MCF 10A (cell line): ENCODE measurements at places on chromosomes 2 and 18.

DNA sequence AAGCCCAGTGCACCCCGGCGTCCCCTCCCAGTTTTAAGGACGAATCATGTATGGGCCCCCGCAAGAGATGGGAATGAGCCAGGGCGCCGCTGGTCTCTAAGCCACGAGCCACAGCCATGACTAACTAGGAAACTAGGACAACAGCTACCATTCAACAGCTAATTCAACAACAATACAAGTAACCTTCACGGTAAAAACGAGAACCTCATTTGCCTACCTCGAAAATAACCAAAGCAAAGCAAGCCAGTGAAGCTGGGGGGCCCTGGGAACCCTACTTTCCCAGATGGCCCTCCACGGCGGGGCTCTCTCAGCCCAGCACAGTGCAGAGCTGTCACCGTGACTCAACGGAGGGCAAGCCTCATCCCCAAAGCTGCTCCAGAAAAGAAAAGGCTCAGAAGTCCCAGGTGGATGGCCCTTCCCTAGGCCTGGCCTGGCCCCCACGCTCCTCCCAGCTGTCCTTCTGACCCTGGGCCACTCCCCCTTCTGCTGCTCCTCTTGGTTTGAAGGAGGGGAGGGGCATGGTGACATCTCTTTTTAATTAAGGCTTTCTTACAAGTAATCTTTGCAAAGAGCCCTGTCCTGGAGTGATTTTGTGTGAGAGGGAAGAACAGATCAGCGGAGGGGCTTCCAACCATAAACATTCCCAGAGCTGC, 126.3 kb downstream of the HDAC4 start:
- H3K4me3 ChIP-seq = peak overlapping the region; percentile 56
- peak overlapping the region; percentile 87 for H3K27ac ChIP-seq
- H3K4me1 ChIP-seq = peaks cover 45% of the 10 kb centered on the region
- peak; percentile 85 for DNase-seq
- no peaks in the 10 kb centered on the region for H3K27me3 ChIP-seq
- H3K36me3 ChIP-seq = peaks cover 6% of the 10 kb centered on the region

GRCh38 chr2:65291216-65292105, 63.8 kb downstream of the ACTR2 start:
- H3K27ac ChIP-seq = no peak overlapping the region
- no peaks in the 10 kb centered on the region for H3K27me3 ChIP-seq
- no peaks in the 10 kb centered on the region for H3K36me3 ChIP-seq
- no peak for DNase-seq

DNA sequence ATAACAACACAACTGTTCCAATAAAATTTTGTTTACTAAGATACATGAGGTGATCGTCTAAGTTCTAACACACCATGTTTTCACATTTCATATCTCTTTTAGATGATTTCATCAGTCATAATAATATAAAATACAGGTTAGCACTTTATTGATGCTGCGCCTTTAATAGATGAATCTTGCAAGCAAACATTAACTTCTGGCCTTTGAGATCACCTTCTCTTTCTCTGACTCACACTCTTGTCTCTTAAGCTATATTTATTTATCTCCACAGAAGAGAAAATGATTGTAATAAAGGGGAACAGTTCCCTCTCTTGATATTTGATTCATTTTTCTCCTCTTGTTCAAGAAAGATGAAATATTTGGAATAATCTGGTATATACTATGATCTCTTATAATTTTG, 603.3 kb upstream of the POU3F3 start:
- H3K4me1 ChIP-seq = no peaks in the 10 kb centered on the region
- no peak for DNase-seq
- peaks cover 39% of the 10 kb centered on the region for H3K27me3 ChIP-seq
- H3K36me3 ChIP-seq = peaks cover 5% of the 10 kb centered on the region
- no peak overlapping the region for H3K27ac ChIP-seq

- peaks cover 11% of the 10 kb centered on the region for H3K4me1 ChIP-seq
- no peaks in the 10 kb centered on the region for H3K27me3 ChIP-seq
These were observed 1224.8 kb upstream of the ZEB2 start for GRCh38 chr2:145744541-145745386.

DNA sequence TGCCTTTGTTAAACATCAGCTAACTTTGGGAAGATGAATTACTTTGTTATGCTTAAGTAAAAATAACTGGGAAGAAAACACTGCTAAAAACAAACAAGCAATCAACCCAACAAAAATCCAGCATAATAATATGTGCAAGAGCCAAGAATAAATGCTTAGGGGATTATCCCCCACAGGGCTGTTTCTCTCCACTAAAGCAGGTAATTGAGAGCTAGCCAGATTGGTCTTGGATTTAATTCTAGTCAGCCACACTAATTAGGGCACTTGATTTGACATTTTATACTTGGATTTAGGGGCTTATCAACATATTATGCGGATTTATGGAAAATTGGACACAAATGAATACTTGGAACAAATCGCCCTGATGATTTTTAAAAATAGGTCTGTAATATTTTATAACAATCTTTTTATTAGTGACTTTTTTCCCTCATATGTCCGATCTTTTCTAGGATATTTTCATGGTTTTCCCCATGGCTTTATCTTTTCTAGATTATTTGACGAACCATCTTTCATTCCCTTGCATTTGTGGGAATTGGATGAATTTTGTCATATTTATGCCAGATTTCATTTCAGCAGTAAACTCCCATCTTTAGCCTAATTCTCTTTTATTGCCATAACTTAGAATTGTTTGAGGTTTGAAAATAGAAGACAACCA, 199.1 kb upstream of the NXPH2 start:
- H3K4me1 ChIP-seq = no peaks in the 10 kb centered on the region
- peaks cover 6% of the 10 kb centered on the region for H3K36me3 ChIP-seq
- no peak for DNase-seq
- no peak overlapping the region for H3K27ac ChIP-seq

DNA sequence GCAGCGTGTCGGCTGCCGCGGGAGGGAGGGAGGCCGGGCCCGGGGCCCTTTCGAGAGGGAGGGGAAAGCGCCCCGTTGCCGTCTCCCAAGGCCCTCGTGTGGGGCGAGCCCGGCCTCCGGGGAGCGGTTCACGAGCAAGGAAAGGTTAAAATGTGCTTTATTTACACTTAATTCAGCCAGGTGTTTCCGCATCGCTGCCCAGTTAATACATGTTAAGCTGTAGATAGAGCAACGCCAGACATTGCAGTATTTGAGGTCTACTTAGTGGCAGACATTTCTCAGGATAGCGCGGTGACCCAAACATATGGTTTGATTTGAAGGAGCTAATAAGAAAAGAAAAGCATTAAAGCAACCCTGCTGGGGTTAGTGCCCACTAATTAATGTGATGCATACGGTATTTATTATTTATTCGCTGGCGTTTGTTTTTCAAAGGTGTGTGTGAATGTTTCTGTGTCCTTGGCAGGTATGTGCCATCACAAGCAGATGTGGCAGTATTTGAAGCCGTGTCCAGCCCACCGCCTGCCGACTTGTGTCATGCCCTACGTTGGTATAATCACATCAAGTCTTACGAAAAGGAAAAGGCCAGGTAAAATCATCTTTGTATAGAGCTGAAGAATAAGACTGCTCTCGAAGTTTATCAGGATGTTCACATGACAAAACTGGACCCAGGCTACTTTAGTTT, 571 bp downstream of the EEF1B2 start:
- no peaks in the 10 kb centered on the region for H3K27me3 ChIP-seq
- H3K36me3 ChIP-seq = peaks cover 74% of the 10 kb centered on the region
- peak overlapping the region; percentile 98 for H3K27ac ChIP-seq
- no peak for DNase-seq

- no peaks in the 10 kb centered on the region for H3K27me3 ChIP-seq
- no peak overlapping the region for H3K27ac ChIP-seq
These were observed 52.6 kb upstream of the TMEM163 start for GRCh38 chr2:134771313-134771801.

- H3K27ac ChIP-seq = no peak overlapping the region
- DNase-seq = peak; percentile 9
- no peaks in the 10 kb centered on the region for H3K27me3 ChIP-seq
- H3K36me3 ChIP-seq = no peaks in the 10 kb centered on the region
These were observed 29.7 kb downstream of the MAP3K2 start for GRCh38 chr2:127358044-127358443.

GRCh38 chr2:75527676-75528075, 33.1 kb downstream of the EVA1A start:
- no peaks in the 10 kb centered on the region for H3K36me3 ChIP-seq
- H3K4me3 ChIP-seq = no peak overlapping the region
- no peaks in the 10 kb centered on the region for H3K27me3 ChIP-seq
- peaks cover 33% of the 10 kb centered on the region for H3K4me1 ChIP-seq
- peak overlapping the region; percentile 76 for H3K27ac ChIP-seq

DNA sequence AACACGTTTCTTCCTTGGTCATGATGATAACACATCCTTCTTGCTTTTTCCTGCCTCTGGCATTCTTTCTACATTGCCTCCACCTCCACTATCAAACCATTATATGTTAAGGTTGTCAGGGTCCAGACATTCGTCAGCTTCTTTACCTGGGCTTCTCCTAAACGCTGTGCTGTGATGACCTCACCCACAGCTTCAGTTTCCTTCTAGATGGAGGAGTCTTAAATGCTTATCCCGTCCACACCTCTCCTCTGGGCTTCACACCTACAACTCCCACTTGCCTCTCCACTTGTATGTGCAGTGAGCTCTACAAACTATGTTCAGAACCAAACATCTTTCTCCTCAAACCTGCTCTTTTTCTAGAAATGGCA, 666 bp upstream of the STAT1 start:
- H3K27me3 ChIP-seq = peaks cover 11% of the 10 kb centered on the region
- H3K27ac ChIP-seq = no peak overlapping the region
- peaks cover 4% of the 10 kb centered on the region for H3K36me3 ChIP-seq
- DNase-seq = no peak
- H3K4me1 ChIP-seq = peaks cover 8% of the 10 kb centered on the region
- no peak overlapping the region for H3K4me3 ChIP-seq

DNA sequence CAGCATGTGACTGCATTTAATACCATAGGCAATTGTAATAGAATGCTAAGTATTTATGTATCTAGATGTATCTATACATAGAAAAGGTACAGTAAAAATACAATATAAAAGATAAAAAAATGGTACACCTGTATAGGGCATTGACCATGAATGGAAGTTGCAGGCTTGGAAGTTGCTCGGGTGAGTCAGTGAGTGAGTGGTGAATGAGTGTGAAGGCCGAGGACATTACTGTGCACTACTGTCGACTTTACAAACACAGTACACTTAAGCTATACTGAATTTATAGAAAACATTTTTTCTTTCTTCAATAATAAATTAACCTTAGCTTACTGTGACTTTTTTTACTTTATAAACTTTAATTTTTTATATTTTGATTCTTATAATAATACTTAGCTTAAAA, 8.9 kb downstream of the DIS3L2 start:
- H3K27me3 ChIP-seq = no peaks in the 10 kb centered on the region
- H3K4me1 ChIP-seq = peaks cover 6% of the 10 kb centered on the region
- H3K4me3 ChIP-seq = no peak overlapping the region
- H3K27ac ChIP-seq = no peak overlapping the region
- no peak for DNase-seq

GRCh38 chr2:107621186-107622165, 205.2 kb upstream of the RGPD4 start:
- H3K4me3 ChIP-seq = no peak overlapping the region
- no peak for DNase-seq
- no peaks in the 10 kb centered on the region for H3K36me3 ChIP-seq
- H3K27ac ChIP-seq = no peak overlapping the region
- no peaks in the 10 kb centered on the region for H3K27me3 ChIP-seq

DNA sequence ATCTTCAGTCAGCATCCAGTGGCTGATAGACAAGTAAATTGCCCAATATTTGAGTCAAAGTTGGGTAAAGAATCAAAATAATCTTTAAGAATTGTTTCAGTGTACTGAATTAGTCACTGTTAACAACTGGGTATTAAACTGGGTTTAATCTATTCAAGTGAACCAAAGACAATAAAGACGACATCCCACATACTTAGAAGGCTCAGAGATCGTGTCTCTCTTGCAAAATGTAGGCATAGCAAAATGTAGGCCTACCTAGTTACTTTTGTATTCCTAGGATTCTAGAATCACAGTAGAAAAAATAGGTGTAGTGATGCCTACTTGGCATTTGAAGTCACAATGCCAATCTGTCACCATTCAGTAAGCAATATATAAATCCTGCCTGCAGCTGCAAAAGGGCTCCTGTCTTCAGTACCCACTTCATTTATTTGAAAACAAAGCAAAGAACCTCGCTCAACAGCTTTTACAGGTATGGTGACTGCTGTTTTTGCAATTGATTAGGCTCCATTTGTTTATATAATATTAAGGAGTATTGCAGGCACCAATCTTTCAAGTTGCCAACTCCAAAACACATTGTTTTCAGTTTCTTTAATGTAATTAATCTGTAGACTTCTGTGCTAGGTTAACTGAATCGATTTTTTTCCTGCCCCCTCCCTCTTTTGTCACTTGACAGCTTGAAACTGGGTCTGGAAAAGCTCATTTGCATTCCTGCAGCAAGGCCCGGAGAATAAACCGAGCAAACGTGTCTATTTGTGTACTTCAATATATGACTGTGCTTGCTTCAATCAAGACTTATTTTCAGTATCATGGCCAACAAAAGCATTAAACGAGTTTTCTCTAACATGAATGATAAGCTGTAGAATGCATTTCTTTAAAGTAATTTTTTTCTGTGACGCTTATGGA, 1074.9 kb downstream of the TDRD15 start:
- DNase-seq = no peak
- H3K4me3 ChIP-seq = no peak overlapping the region
- no peaks in the 10 kb centered on the region for H3K4me1 ChIP-seq
- H3K36me3 ChIP-seq = no peaks in the 10 kb centered on the region
- H3K27me3 ChIP-seq = no peaks in the 10 kb centered on the region

DNA sequence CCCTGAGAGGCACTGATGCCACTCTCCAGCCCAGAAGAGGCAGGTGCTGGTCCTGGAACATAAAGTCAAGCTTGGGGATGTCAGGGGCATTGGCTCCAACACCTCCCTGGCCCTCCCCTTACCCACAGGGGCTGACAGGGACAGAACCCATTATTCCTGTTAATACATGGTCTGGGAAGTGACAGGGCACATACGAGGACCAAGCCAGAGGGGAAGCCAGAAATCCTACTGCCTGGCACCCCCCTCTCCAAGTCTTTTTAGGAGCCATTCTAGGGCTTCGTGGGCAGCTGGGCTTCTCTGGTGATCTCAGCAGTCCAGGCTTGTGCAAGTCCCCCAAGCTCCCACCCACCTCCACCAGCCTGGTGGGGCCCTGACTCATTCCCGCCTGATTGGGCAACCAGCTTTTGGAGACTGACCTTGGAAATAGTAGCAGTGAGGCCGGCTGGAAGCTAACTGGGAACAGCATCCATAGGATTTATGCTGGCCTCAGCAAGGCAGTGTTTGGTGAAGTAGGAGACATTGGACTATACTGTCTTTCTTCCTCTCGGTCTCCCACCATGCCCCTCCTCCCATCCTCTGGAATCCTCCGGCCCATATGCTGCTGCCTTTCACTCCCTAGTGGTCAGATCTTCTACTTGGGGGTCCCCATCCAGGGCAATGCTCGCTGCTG, 86.4 kb upstream of the HK2 start:
- H3K4me3 ChIP-seq = no peak overlapping the region
- DNase-seq = peak; percentile 91
- H3K27ac ChIP-seq = no peak overlapping the region
- peaks cover 6% of the 10 kb centered on the region for H3K36me3 ChIP-seq
- H3K4me1 ChIP-seq = peaks cover 22% of the 10 kb centered on the region

- no peaks in the 10 kb centered on the region for H3K27me3 ChIP-seq
- H3K4me1 ChIP-seq = peaks cover 7% of the 10 kb centered on the region
- peaks cover 35% of the 10 kb centered on the region for H3K36me3 ChIP-seq
- no peak for DNase-seq
These were observed 45.9 kb downstream of the PIKFYVE start for GRCh38 chr2:208311954-208312353.
